Kasumi-1 (cell line): ENCODE measurements at places on chromosomes 11 and 22.

DNA sequence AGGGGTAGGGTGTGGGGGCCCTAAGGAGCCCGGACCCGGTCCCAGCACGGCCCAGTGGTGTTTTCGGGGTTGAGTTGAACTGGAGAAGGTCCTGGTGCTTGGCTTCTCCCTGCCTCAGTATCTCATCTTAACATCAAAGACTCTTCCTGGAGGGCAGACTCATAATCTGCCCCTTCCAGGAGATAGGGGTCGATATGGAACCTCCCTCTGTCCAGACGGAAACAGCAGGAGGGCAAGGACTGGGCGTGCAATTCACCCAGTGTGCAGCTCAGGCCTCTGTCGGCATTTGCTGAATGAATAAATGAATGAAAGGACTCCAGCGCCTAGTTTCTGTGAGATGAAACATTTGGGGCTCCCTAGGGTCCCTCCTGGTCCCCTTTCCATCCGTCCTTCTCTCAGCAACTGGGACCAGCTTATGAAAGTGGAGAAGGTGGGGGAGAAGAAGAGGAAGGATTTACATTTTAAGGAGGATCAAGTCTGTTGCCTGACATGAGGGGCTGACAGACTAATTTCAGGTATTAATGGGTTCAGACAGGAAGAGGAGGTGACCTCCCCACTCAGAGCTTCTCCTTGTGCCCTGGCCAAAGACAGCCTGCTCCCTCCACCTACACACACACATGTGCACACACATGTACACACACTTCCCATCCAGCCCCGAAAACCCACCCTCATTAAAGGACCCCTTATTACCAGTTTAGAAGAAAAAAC is 1.1 kb upstream of the SHISA8 start:
- DNase-seq: no peak

- no peak for DNase-seq
These were observed 39.0 kb downstream of the IL18BP start for GRCh38 chr11:72037554-72038311.

GRCh38 chr11:112176077-112176476 is 765 bp downstream of the BCO2 start:
- DNase-seq: no peak

DNA sequence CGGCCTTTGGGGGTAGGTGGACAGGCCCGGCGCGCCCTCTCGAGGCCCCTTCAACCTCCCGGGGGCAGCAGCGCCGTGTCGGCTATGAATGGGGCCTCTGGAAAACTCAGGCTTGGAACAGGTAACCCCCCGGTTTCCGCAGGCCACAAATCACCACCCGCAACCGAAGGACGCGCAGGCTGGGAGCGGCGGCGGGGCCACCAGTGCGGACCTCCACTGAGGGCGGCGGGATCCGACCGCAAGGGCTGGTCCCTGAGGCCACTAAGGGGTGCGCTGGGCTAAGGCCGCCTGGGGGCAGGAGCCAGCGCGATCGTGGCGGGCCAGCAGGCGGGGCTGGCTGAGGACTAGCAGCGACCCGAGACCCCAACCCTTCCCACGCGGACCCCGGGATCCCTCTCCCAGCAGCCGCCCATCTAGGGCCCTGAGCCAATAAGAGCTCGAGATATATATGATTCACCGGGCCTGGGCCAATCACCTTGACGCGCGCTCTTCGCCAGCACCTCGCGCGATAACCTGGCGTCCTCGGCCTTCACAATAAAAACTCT is 609 bp upstream of the ATF4 start:
- peak; percentile 99 for DNase-seq

- DNase-seq: no peak
These were observed 7.0 kb upstream of the KCNE3 start for GRCh38 chr11:74474316-74474715.

- no peak for DNase-seq
These were observed 18.3 kb upstream of the TALDO1 start for GRCh38 chr11:728901-729491.

- DNase-seq: no peak
These were observed 11.5 kb downstream of the BMAL1 start for GRCh38 chr11:13289081-13289480.

GRCh38 chr11:46247090-46247489 is 30.4 kb upstream of the CREB3L1 start:
- no peak for DNase-seq

- no peak for DNase-seq
These were observed 12.6 kb downstream of the PRSS23 start for GRCh38 chr11:86812981-86813380.
